Camera-type eye (tissue), 1 donor: ENCODE measurements at places on chromosomes 11 and 22. TPM values are rescaled to one million over a fixed set of nuclear protein-coding genes. Genes with fewer than 3 reads are reported as not detected.

Gene APIP
- total RNA-seq, result 29.5 TPM

Gene ZMAT5
- 20.5 TPM for total RNA-seq

Gene HORMAD2
- 1.6 TPM for total RNA-seq

Gene GNAZ
- total RNA-seq, result 37.5 TPM

Gene LINC01488
- total RNA-seq, result 0.38 TPM

Gene WT1
- total RNA-seq, result not detected

Gene WNT11
- 6.9 TPM for total RNA-seq

Gene ROBO4
- 17.7 TPM for total RNA-seq

Gene OR52E8
- not detected for total RNA-seq

Gene OR51B4
- total RNA-seq, result not detected

Gene SLC6A5
- 0.99 TPM for total RNA-seq

Gene IGLL1
- total RNA-seq, result not detected

Gene CYP2D6
- total RNA-seq, result 3.3 TPM

Gene HOATZ
- total RNA-seq, result not detected

Gene TMEM191B
- total RNA-seq, result not detected

Gene MCM5
- 30.3 TPM for total RNA-seq

Gene RTN4R
- total RNA-seq, result 9.7 TPM

Gene APOA1
- total RNA-seq, result 0.60 TPM

Gene CCDC87
- 0.38 TPM for total RNA-seq

Gene ANO5
- 14.8 TPM for total RNA-seq

Gene CDHR5
- 0.88 TPM for total RNA-seq

Gene KRTAP5-1
- not detected for total RNA-seq

Gene VPREB3
- not detected for total RNA-seq

Gene TEX54
- not detected for total RNA-seq

Gene FAM83F
- total RNA-seq, result 3.4 TPM

Gene JHY
- total RNA-seq, result 6.2 TPM

Gene UPK3A
- total RNA-seq, result 0.49 TPM

Gene ANGPTL5
- total RNA-seq, result 0.93 TPM

Gene CLP1
- 13.9 TPM for total RNA-seq

Gene TMPRSS4
- total RNA-seq, result 7.7 TPM

Gene KRTAP5-2
- total RNA-seq, result not detected

Gene TRMT2A
- 53.2 TPM for total RNA-seq

Gene OR52N4
- not detected for total RNA-seq

Gene SLC25A22
- 27.7 TPM for total RNA-seq

Gene CTTN
- total RNA-seq, result 247 TPM

Gene RANGAP1
- total RNA-seq, result 35.0 TPM

Gene CBL
- total RNA-seq, result 23.1 TPM

Gene GALNT18
- total RNA-seq, result 28.4 TPM

Gene KCNQ1
- 1.6 TPM for total RNA-seq

Gene CAPN5
- total RNA-seq, result 13.4 TPM

Gene OR52I2
- total RNA-seq, result not detected

Gene RHOD
- 8.1 TPM for total RNA-seq

Gene MCHR1
- total RNA-seq, result 1.6 TPM

Gene BDNF
- 5.2 TPM for total RNA-seq

Gene IGSF9B
- total RNA-seq, result 86.7 TPM

Gene RRP7A
- total RNA-seq, result 26.6 TPM
